Motor neuron (in vitro differentiated cells): ENCODE measurements at places on chromosomes 13 and 19. TPM values are rescaled to one million over a fixed set of nuclear protein-coding genes. Genes with fewer than 3 reads are reported as not detected.

Gene TMEM272
- total RNA-seq, result 0.56 and 0.63 TPM in 2 replicates

Gene APLP1
- 349 and 397 TPM in 2 replicates for total RNA-seq

Gene GRK1
- total RNA-seq, result 0.27 and 0.31 TPM in 2 replicates

Gene SYT3
- total RNA-seq, result 11.9 and 12.5 TPM in 2 replicates

Gene DZIP1
- total RNA-seq, result 38.0 and 40.6 TPM in 2 replicates

Gene CFAP97D2
- 0.95 and 0.97 TPM in 2 replicates for total RNA-seq

Gene ZNF284
- 2.7 and 2.9 TPM in 2 replicates for total RNA-seq

Gene CHAF1A
- total RNA-seq, result 3.1 and 3.6 TPM in 2 replicates

Gene ZNF850
- 1.3 and 1.5 TPM in 2 replicates for total RNA-seq

Gene TYROBP
- total RNA-seq, result not detected in 2 replicates

Gene C5AR2
- total RNA-seq, result 0.04 and 0.09 TPM in 2 replicates

Gene RFPL4AL1
- total RNA-seq, result 1.3 TPM in 1 of 2 replicates, not detected in the other

Gene DAPK3
- 47.6 and 51.4 TPM in 2 replicates for total RNA-seq

Gene FXYD5
- total RNA-seq, result 16.7 and 25.2 TPM in 2 replicates

Gene SCEL
- not detected in 2 replicates for total RNA-seq

Gene ZNF681
- 0.05 and 0.11 TPM in 2 replicates for total RNA-seq

Gene PLIN5
- 0.81 and 1.5 TPM in 2 replicates for total RNA-seq

Gene SIGLEC10
- not detected in 2 replicates for total RNA-seq

Gene ZNF285
- total RNA-seq, result 9.0 and 12.2 TPM in 2 replicates

Gene ZNF66
- total RNA-seq, result 0.66 and 1.9 TPM in 2 replicates

Gene GCDH
- total RNA-seq, result 19.0 and 20.5 TPM in 2 replicates

Gene C1QTNF9
- 0.20 TPM in 1 of 2 replicates, not detected in the other for total RNA-seq

Gene LATS2
- total RNA-seq, result 7.4 and 7.6 TPM in 2 replicates

Gene ARID3A
- 6.4 and 8.4 TPM in 2 replicates for total RNA-seq

Gene SELENOV
- total RNA-seq, result 0.37 and 0.43 TPM in 2 replicates

Gene CCDC122
- 7.1 and 9.5 TPM in 2 replicates for total RNA-seq

Gene PODNL1
- total RNA-seq, result 1.3 and 1.4 TPM in 2 replicates

Gene RNF225
- total RNA-seq, result not detected in 2 replicates

Gene ZNF724
- total RNA-seq, result 0.41 and 1.0 TPM in 2 replicates

Gene NPAS1
- total RNA-seq, result 0.81 and 1.9 TPM in 2 replicates

Gene EMP3
- total RNA-seq, result 5.5 and 8.8 TPM in 2 replicates

Gene ZNF57
- total RNA-seq, result 3.3 TPM in 2 replicates

Gene HNRNPUL1
- total RNA-seq, result 146 and 169 TPM in 2 replicates

Gene KIR3DL1
- 0.33 and 0.34 TPM in 2 replicates for total RNA-seq

Gene PTH2
- 1.2 TPM in 1 of 2 replicates, not detected in the other for total RNA-seq

Gene S1PR4
- 0.45 TPM in 1 of 2 replicates, not detected in the other for total RNA-seq

Gene PLEKHF1
- 1.1 and 1.3 TPM in 2 replicates for total RNA-seq

Gene PIK3R2
- total RNA-seq, result 23.8 and 28.6 TPM in 2 replicates

Gene TNFRSF19
- 7.9 and 9.0 TPM in 2 replicates for total RNA-seq
